ENCODE measurements at places on chromosomes 2 and 18. TPM values are rescaled to one million over a fixed set of nuclear protein-coding genes. Genes with fewer than 3 reads are reported as not detected.

The FBXO48 gene
- 1.8 TPM for total RNA-seq

The RESP18 gene
- not detected for total RNA-seq

The SP5 gene
- not detected for total RNA-seq

The CXCR1 gene
- total RNA-seq: not detected

The IL1A gene
- total RNA-seq: 1.9 TPM

The UGT1A5 gene
- not detected for total RNA-seq

The RGPD3 gene
- total RNA-seq: 0.27 TPM

The UGT1A6 gene
- not detected for total RNA-seq

DNA sequence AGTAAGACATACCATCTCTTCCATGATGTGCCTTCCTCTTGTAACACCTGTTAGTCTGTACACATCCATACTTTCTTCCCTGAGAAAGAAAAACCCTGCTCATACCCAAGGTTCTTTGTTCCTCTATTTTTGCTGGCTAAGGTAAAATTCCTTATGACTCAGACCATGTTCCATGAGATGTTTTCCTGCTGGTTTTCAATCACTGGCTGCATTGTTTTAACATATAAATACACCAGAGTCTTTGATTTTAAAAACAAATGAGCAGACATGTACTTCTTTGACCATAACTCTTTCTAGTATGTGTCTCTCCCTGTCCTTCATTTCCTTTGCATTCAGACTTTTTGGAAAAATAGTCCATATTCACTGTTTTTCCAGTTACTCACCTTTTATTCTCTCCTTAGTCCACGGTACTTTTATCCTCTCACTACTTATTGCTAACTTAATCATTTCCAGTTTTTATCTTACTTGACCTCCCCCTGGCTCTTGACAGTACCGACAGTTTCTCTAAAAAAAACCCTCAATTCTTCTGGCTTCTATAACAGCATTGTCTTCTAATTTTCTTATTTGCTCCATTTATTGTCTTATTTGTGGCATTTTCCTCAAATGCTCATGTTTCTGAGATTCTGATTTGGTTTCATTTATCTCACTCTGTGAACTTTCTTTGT lies 4.3 kb downstream of the VAPA start:
- DNase-seq: no peak

DNA sequence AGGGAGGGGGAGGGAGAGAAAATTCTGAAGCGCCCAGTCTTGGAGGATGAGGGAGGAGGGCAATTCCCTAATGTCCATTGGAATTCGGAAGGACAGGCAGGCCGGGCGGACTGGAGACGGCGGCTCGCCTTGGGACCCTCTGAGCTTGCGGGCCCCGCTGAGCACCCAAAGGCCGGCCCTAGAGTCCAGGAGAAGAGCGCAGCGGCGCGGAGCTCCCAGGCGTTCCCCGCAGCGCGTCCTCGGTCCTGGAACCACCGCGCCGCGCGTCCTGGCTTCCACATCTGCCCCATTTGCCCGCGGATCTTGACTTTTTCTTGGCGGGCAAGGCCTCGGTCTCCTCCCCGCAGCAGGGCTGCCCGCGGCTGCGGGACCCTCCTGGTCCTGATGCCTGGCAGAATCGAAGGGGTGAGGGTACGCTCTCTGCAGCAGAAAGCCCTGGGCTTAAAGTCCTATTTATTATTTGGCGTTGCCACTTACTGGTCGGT lies 675 bp upstream of the MLPH start:
- no peak for DNase-seq

DNA sequence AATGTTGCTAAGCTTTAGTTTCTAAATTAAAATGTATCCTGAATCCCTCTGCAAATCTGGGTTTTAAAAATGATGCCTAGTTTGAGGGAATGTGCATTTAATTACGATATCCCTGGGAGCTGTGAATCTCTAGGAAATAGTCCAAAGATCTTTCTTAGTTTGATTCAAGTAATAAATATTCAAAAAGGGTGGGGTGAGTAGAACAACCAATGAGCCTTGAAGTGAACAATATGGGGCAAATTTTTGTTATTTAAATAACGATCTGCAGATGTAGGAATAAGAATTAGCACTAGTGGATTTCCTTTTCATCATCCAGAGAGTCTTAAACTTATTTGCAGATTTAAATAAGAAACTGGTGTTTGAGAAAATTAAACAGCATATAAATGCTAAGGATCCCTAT lies 106.3 kb downstream of the ACVR1 start:
- no peak for DNase-seq

DNA sequence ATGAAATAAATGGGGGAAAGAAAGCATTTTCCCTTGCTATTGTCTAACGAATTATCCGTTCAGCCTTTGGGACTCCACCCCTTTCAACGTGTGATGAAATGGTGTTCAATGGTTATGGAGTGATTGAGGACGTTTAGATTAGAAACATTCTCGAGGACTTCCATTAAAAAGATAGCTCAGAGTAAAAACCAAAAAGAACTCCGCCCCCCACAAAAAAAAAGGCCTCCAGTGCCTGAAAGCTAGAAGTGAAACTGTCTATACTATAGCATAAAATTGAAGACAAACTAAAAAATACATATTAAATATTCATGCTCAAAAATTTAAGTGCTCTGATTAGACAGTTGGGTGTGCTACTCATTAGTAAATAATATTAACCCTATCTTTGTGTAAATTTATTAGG lies 3.0 kb upstream of the ZNF516 start:
- no peak for DNase-seq

DNA sequence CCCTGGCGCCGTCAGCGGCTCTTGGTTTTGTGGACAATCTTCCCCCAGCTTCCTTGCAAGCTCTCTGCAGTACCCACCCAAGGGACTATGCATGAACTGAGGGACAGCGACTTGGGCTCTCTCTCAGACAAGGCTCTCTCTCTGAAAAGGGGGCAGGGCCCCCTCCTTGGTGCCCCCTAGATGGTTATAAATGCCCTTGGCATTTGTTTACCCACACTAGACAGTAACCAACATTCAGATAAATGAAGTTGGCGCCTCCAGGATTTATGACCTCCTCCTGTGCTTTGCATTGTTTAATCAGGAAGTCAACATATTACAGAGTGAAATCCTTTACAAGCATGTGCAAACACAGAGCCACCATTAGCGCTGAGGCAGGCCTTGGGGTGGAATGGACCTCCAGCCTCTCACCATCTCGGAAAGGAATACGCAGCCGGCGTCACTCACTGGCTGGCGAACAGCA lies 547.4 kb upstream of the ID2 start:
- no peak for DNase-seq

- DNase-seq: no peak
These were observed 4.1 kb downstream of the ASB3 start for GRCh38 chr2:53782676-53783075.

GRCh38 chr18:69558052-69558451 lies 157.4 kb downstream of the DOK6 start:
- DNase-seq: no peak

DNA sequence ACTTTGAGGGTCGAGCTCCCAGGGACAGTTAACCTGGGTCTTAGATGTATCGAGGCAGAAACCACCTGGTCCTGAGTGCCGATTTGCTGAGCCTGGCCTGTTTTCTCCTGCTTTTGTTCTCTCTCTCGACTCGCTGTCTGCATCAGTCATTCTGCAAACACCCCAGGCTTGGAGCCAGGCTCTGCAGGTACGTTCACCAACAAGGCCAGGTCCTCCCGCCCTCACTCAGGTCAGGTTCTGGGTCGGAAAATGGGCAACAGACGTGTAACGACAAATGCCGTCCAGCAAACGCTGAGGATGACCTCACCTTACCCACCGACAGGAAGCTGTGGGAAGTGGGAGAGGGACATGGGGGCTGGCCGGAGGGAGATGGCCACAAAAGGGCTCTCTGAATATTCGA lies 57.7 kb upstream of the PXDN start:
- DNase-seq: no peak

- DNase-seq: no peak
These were observed 118.5 kb downstream of the GALNT3 start for GRCh38 chr2:165675551-165675968.

DNA sequence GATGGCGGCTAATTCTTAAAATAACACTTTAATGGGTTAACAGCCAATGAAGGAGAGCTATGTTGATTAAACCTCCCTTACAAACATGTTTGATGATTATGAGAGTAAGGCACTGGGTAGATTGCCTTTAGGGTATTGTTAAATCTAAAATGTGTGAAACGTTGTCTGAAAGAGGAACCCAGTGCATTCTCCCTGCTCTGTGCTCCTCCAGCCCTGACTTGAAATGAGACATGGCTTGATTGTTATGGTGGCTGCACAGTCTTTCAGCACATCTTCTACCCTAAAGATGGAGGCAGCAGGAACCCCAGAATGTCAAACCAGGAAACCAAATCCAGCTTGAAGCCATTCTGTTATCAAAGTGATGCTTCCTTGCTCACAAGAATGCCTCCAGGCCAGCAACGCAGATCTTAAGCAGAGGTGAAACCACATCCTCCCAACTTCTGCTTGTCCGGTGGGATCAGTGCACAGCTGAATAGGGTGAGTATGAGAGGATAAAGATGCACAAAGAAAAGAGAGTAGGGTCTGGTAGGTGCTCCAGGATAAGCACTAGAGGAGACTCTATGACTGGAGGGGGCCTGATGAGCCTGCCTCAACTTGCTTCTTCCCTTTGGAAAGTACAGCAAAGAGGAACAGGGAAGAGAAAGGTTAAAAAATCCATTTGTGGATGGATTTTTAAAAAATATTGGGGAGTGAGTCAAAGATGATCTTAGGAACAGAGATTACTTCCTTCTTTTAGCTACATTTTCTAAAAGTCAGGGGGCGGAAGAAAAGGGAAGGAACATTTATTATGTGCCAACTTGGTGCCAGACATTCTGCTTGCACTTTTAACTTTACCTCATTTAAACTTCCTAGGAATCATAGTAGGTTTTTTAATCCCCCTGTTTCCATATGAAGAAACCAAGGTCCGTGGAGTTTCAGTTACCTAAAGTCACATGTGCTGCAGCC lies 523.0 kb downstream of the TXNL1 start:
- DNase-seq: no peak

- DNase-seq: no peak
These were observed 25.5 kb upstream of the POLR1B start for GRCh38 chr2:112516801-112517200.

GRCh38 chr2:231050018-231050901 lies 6.4 kb upstream of the PSMD1 start:
- no peak for DNase-seq

DNA sequence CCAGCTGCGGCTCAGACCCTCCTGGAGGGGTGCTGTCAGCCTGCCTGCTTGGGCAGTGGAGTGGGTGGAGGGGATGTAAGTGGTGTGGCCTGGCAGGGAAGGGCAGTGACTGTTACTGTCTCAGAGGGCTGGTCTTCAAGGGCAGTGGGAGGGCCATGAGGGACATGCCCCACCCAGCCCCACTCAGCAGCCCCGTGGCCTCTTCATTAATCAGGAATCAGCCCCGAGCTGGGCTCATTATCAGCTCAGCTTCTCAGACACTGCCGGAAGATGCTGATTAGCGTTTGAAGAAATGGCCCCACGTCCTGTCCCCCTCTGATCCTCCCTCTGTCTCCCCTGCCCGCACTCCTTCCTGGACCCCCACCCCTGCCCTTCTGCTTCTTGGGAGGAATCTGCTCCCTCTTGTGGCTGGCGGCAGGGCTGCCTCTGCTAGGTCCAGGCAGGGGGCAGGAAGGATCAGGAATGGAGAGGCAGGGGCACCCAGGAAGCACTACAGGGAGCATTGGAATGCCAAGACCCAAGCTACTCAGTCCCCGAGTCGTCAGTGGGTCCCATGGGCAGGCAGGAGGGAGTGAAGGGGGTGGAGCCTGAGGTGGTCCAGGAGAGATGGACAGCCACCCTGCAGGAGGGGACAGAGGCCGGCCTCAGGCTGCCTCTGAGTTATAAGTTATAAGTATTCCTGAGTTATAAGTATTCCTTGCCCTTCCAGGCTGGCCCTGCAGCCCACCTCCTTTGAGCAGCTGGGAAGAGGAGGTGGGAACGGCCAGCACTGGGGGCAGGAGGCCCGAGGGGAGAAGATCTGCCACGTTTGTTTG lies 7.0 kb downstream of the ASIC4 start:
- no peak for DNase-seq

DNA sequence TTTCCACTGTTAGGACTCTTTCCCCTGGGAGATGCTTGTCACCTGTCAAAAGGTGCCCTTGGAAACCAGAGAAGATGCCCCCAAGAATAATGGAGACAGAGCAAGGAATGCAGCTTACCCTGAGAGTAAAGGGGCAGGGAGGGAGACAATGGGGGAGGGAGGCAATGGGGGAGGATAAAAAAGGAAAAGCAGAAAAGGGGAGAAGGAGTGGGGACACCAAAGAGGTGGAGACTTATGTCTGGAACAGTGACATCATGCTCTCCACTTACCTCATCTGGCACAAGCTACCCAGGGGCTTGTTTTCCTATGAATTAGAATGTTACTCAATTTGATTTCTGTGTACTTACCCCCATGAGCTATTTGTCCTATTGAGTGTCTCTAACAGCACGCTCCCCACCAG lies 67.9 kb downstream of the MRO start:
- no peak for DNase-seq

DNA sequence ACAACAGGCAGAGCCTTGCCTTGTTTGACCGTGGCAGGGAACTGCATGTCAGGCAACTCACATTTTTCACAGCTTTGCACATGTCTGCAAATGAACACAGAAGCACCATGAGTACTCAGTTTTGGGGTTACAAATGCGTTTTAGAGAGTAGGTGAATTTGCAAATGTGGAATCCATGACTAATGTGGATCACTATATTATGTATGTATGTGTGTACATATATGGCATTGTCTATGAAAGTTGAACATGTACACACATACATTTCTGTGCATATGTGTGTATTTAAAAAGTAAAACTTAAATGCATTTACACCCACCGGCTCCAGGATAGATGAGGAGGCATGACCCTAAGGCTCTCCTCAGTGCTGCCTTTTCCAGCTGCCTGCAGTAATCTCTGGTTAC lies 65.1 kb downstream of the SOWAHC start:
- no peak for DNase-seq

DNA sequence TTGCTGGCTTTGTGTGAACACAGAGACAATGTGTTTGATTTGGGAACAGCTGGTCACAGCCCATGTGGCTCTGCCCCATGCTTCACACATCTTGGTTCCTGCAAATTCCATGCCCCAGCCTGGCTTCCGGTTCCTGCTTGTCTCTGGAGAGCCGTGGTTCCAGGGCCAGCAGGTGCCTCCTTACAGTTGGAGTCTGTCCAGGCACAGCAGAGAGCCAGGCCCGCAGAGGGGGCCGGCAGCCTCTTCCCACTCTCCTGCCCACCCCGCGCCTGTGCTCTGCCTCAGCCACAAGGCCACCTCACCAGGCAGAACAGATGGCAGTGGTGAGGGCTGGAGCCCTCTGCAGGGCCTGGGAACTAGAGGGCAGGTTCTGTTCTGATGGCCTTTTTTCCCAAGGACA lies 81.5 kb downstream of the LDLRAD4 start:
- DNase-seq: no peak

DNA sequence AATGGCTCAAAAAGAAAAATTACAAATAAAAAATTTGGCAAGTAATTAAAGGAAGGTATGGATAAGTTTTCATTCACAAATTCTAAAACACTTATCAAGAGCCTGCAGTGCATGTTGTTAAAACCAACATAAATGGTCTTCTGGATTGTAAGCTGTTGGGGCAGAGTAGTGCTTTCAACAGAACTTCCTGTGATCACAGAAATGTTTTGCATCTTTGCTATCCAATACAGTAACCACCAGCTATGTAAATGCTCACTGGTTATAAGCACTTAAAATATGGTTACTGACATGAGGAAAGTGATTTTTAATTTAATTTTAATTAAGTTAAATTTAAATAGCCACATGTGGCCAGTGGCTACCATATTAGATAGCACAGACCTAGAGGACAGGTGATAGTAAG lies 133.1 kb downstream of the NBAS start:
- DNase-seq: no peak
